Forelimb muscle (tissue), 1 donor: ENCODE measurements at places on chromosomes 6 and 20. TPM values are rescaled to one million over a fixed set of nuclear protein-coding genes. Genes with fewer than 3 reads are reported as not detected.

MMP24 gene
- 0.52 TPM for polyA plus RNA-seq

DNA sequence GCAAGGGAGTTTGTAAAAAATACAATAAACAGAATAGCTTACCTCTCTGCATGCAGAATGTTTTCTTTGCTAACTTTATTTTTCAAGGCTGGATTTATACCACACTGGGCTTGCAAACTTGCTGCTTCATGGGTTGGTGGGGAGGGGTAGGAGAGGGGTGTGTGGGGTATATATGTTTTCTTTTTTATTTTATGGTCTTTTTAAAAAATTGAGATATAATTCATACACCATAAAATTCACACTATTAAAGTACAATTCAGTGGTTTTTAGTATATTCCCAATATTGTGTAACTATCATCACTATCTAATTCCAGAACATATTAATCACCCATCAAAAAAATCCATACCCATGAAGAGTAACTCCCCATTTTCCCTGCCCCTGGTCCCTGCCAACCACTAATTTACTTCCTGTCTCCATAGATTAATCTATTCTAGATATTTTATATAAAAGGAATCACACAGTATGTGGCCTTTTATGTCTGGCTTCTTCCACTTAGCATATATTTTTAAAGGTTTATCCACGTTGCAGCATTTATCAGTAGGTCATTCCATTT lies 14.3 kb upstream of the TRPC4AP start:
- DNase-seq: no peak

- peak; percentile 46 for DNase-seq
Measured at GRCh38 chr6:30556066-30556905, at the start of gene GNL1. GNL1 (minus strand) TSS chr6:30556489; CDS start chr6:30556203, 286 bp downstream.

GRCh38 chr6:12280458-12280857 lies 9.7 kb upstream of the EDN1 start:
- no peak for DNase-seq

DNA sequence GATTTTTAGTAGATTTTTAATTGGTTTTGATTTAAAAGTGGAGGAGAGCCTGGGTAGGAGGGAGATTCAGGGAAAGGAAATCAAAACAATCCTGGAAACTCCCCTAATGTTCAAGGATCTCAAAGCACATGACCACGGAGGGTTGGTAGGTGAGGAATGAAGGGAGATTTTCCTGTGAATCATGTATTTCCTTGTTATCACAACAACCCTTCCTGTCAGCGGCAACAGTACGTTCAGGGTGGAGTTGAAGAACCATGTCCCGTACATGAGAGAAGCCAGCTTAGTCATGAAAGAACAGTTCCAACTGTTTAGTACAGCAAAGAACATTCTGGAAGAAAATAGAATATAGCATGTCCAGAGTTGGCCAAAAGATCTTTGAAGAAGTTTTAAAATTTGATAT lies 79.4 kb upstream of the SCAF8 start:
- DNase-seq: no peak

DNA sequence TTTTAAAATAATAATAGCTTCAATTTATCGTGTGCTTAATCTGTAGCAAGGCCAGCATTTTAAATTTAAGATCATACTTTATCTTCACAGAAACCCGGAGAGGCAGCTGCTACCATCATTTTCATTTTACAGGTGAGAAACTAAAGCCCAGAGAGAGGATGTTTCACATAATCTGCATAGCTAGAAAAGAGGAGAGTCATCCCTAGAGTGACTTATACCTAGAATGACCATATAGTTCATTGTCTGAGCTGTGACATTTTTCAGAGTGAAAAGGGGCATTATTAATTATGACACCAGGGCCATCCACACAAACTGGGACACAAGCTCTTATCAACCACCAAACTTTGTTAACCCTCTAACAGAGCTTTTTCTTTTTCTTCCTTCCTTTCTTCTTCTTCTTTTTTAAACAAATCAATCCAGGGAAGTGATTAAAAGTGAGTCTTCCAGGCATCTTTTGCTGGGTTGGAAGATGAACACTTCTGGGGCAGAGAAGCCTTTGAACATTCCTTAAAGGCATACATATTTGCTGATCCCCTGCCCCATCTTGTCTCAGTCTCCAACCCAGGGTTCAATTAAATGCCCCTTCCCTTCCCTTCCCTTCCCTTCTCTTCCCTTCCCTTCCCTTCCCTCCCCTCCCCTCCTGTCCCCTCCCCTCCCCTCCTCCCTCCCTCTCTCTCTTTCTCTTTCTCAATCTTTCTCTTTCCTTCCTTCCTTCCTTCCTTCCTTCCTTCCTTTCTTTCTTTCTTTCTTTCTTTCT lies 272.5 kb upstream of the JAG1 start:
- no peak for DNase-seq

GRCh38 chr20:15637950-15638754 lies 935.1 kb downstream of the KIF16B start:
- DNase-seq: no peak
